Aorta (tissue), 5 donors: ENCODE measurements at places on chromosomes 5 and 9. TPM values are rescaled to one million over a fixed set of nuclear protein-coding genes. Genes with fewer than 3 reads are reported as not detected.
A peak's percentile ranks its signal among the peaks of the same experiment; 100 is the strongest.

DNA sequence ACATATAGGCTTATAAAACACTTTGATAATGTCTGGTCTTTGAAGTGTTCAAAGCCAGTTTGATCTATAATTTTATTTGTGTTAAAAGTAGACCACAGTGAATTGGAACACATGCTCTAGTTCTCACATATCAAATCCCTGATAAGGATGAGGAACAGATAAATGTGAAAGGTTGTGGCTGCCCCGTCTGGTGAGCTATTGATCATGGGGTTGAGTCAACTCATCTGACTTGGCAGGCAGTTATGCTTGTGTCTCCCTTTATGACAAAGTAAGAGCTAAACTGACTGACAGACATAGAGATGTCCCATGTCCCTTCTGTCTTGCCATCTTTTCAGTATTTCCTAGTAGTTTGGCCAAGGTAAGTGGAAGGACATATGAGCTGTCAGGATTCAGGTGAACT lies 2.9 kb upstream of the ERMP1 start:
- H3K4me3 ChIP-seq: no peak overlapping the region
- H3K4me1 ChIP-seq: peaks cover under 1% of the 10 kb centered on the region
- no peaks in the 10 kb centered on the region for H3K27me3 ChIP-seq
- DNase-seq: no peak
- H3K36me3 ChIP-seq: no peaks in the 10 kb centered on the region

GRCh38 chr5:170475294-170476000 lies 28.4 kb upstream of the KCNIP1 start:
- no peak overlapping the region for H3K4me3 ChIP-seq
- H3K27me3 ChIP-seq: no peaks in the 10 kb centered on the region
- no peak overlapping the region for H3K27ac ChIP-seq
- no peaks in the 10 kb centered on the region for H3K4me1 ChIP-seq
- H3K36me3 ChIP-seq: no peaks in the 10 kb centered on the region

DNA sequence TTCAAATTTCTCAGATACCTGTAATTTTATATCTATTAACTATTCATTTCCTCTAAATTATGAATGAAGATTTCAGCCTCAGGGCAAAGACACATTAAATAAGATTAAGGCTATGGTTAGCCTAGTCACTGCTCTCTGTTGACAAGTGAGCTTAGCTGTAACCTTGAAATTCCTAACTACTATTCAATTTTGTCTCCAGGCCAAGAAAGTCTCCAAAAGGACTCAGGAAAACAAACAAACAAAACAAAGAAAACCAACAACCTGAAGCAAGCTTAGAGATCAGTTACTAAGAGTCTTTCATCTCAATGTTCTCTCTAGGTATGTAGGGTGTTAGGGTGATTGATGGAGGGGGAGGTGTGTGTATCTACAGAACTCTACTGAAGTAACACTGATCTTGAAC lies 9.6 kb upstream of the CTNNAL1 start:
- H3K36me3 ChIP-seq: peaks cover 2% of the 10 kb centered on the region
- no peak overlapping the region for H3K27ac ChIP-seq
- no peak for DNase-seq
- H3K27me3 ChIP-seq: no peaks in the 10 kb centered on the region
- no peaks in the 10 kb centered on the region for H3K4me1 ChIP-seq
- H3K4me3 ChIP-seq: no peak overlapping the region

DNA sequence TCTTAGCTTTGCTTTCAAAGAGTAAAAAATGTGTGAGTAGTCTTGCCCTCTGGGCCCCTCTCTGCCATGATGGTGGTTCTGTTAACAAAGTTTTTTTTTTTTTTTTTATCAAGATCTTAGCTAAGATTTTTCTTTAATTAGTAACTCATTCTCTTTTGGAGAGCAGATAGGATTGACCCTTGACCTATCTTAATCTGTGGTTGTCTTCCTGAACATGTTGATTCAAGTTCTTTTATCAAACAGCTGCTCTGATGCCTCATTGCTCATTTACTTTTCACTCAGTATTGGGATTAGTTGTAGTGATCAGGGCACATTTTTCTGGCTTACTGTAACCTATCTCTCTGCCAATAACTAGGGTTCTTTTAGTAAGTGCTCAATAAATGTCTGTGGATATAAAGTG lies 106.3 kb downstream of the PCSK5 start:
- no peaks in the 10 kb centered on the region for H3K36me3 ChIP-seq
- H3K4me1 ChIP-seq: peaks cover 3% of the 10 kb centered on the region
- no peak overlapping the region for H3K4me3 ChIP-seq
- no peaks in the 10 kb centered on the region for H3K27me3 ChIP-seq

GRCh38 chr9:105331755-105332154 lies 87.3 kb downstream of the SLC44A1 start:
- H3K36me3 ChIP-seq: peaks cover 4% of the 10 kb centered on the region
- no peak overlapping the region for H3K27ac ChIP-seq
- DNase-seq: no peak
- H3K27me3 ChIP-seq: no peaks in the 10 kb centered on the region
- peaks cover 3% of the 10 kb centered on the region for H3K4me1 ChIP-seq

Gene SPINK6
- total RNA-seq: not detected

Gene PPP3R2
- total RNA-seq: not detected

Gene PCDHB2
- total RNA-seq: 4.1 TPM

Gene SPATA31A3
- total RNA-seq: not detected

Gene REEP2
- 19.2 TPM for total RNA-seq

DNA sequence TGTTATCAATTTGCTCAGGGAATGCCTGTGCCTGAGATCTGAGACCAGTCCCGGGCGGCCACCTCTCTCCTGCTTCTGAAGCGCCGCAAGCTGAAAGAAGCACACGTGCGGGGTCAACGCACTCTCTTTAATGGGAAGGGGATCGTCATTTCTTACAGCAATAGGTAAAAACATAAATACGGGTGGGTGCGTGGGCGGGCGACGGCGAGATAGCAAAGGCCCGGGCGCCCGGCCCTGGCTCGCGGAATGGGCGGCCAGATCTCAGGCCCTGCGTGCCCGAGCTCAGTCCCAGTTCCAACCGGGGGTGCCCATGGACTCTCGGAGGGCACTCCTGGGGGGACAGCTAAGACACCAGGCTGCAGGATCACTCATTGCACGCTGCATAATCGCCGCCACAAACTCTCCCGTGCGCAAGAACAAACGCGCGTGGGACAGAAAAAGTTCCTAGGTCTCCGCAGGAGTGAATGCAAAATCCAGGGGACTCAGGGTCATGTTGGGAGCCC lies 3.0 kb downstream of the NKX2-5 start:
- no peak overlapping the region for H3K4me3 ChIP-seq
- H3K36me3 ChIP-seq: no peaks in the 10 kb centered on the region
- no peaks in the 10 kb centered on the region for H3K27me3 ChIP-seq
- no peaks in the 10 kb centered on the region for H3K4me1 ChIP-seq

Gene GMCL2
- total RNA-seq: not detected

DNA sequence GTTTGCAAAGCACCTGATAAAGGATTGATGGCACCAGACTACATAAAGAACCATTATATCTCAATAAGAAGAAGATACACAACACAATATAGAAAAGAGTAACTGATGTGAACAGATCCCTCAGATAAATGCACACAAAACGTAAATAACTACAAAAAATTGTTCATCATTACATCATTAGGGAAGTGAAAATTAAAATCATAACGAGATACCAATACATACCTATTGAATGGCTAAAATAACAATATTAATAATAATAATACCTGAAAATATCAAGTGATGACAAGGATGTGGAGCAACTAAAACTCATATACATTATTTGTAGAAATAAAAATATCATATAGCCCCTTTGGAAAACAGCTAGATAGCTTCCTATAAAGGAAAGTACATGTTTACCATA lies 469.5 kb downstream of the DMRTA1 start:
- H3K36me3 ChIP-seq: no peaks in the 10 kb centered on the region
- no peak overlapping the region for H3K27ac ChIP-seq
- DNase-seq: no peak

Gene TAF11L5
- total RNA-seq: not detected

Gene NR2F1
- total RNA-seq: 27.0 TPM

Gene QSOX2
- total RNA-seq: 7.9 TPM

GRCh38 chr5:136251502-136252169 lies 58.7 kb upstream of the SMIM32 start:
- no peak overlapping the region for H3K4me3 ChIP-seq
- H3K36me3 ChIP-seq: no peaks in the 10 kb centered on the region
- no peaks in the 10 kb centered on the region for H3K27me3 ChIP-seq
- no peak for DNase-seq

Gene OBP2B
- total RNA-seq: not detected

GRCh38 chr9:99092643-99093491 lies 12.0 kb upstream of the TGFBR1 start:
- no peak overlapping the region for H3K27ac ChIP-seq
- no peaks in the 10 kb centered on the region for H3K27me3 ChIP-seq
- H3K4me1 ChIP-seq: no peaks in the 10 kb centered on the region
- H3K36me3 ChIP-seq: no peaks in the 10 kb centered on the region
- H3K4me3 ChIP-seq: no peak overlapping the region

GRCh38 chr9:72907421-72907820 lies 45.4 kb downstream of the ALDH1A1 start:
- no peak overlapping the region for H3K27ac ChIP-seq
- H3K4me3 ChIP-seq: no peak overlapping the region
- no peaks in the 10 kb centered on the region for H3K27me3 ChIP-seq
- no peak for DNase-seq
- H3K36me3 ChIP-seq: no peaks in the 10 kb centered on the region

DNA sequence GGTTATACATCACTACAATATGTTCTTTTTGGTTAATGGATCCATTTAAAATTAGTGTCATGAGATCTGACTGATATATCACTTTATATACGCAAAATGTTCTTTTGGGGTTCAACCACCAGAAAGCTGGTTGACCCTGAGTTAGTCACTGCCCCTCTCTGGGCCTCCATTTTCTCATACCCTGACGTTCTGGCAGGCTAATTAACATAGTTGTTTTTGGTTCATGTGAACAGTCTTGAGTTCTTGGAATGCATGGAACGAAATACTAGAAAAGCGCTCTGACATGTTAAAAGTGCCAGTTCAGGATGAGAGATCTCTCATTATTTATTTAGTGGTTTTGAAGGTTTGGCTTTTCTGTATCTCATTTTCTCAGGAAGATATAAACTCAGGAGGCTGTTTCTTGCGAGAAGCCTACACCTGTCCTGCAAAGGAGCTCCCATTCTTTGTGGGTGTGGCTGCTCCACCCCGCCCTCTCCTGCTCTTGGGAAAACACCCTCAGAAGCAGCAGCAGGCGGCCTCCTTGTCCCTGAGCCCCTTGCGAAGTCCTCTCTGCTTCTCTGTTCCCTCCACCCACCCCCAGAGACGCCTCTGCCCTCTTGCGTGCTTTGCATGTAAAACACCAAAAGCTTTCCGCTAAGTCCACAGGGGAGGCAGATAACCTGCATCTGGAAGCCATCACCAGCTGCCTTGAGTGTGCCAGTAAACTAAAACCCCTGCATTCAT lies 302.4 kb upstream of the PANK3 start:
- peaks cover 2% of the 10 kb centered on the region for H3K36me3 ChIP-seq
- H3K4me3 ChIP-seq: no peak overlapping the region
- H3K27ac ChIP-seq: no peak overlapping the region

DNA sequence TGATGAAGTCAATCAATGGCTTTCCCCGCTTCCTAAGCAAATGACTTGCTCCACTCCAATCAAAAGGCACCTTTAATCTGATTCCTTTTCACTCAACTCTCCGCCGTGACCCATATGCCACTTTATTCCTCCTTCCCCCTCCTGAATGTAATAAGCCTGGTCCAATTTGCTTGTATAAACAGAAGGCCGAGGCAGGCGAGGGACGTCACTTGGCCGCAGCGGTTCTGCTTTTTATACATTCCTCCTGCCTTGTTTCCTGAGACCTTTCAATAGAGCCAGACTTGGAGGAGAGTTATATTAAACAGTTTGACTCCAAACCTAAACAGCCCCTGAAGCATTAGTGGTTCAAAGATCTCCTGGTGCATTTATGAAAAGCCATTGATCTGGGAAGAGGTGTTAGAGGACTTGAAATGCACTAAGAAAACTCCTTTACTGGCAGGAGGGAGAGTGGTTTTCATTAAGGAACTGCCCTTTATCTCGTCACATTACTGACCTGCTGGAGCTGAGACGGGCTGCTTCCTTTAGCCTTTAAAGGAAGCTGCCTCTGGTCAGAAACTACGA lies 273.4 kb downstream of the SLIT3 start:
- H3K36me3 ChIP-seq: no peaks in the 10 kb centered on the region
- peaks cover 8% of the 10 kb centered on the region for H3K4me1 ChIP-seq
- no peaks in the 10 kb centered on the region for H3K27me3 ChIP-seq
- H3K27ac ChIP-seq: peak overlapping the region; percentile 73

GRCh38 chr5:150612405-150612804 lies 28.1 kb upstream of the SYNPO start:
- no peaks in the 10 kb centered on the region for H3K4me1 ChIP-seq
- no peak overlapping the region for H3K4me3 ChIP-seq
- no peak for DNase-seq

DNA sequence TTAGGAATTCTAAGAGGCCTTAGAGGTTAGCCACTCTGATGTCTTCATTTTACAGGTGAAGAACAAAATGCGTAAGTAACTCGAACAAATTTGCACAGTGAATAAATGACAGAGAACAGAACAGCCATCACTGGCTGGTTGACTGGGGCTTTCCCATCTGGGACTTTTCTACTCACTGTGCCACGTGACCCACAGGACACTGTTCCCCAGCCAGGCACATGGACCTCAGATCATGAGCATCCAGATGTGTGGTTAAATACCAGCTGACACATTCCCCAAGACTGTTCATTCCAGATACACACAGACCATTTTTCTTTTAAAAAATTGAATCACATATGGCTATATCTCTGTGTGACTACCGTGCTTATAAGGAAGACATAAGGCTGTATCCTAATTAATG lies 25.8 kb upstream of the MED10 start:
- no peaks in the 10 kb centered on the region for H3K4me1 ChIP-seq
- no peaks in the 10 kb centered on the region for H3K27me3 ChIP-seq
- H3K4me3 ChIP-seq: no peak overlapping the region
- no peaks in the 10 kb centered on the region for H3K36me3 ChIP-seq

GRCh38 chr5:86979811-86980411 lies 287.8 kb upstream of the RASA1 start:
- H3K36me3 ChIP-seq: no peaks in the 10 kb centered on the region
- H3K4me3 ChIP-seq: no peak overlapping the region
- no peaks in the 10 kb centered on the region for H3K27me3 ChIP-seq
- DNase-seq: no peak
- H3K27ac ChIP-seq: no peak overlapping the region

DNA sequence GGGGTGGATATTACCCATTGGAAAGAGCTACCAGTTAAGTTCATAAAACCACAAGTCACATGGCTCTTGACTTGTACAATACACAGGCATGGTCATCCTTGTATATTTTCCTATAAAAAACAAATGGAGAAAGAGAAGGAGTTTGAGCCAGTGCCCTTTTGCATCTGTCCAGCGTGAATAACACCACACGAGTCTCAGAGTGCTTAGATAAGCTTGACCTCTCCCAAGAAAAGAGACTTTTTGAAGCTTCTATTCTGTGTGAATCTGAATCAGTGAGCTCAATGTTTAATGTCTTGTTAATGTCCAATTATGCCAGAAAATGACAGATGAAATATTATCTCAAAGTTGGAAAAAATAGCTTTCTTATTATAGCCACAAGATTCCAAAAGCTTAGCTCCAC lies 30.9 kb upstream of the LPAR1 start:
- DNase-seq: no peak
- H3K27me3 ChIP-seq: no peaks in the 10 kb centered on the region
- H3K4me1 ChIP-seq: no peaks in the 10 kb centered on the region
- no peak overlapping the region for H3K4me3 ChIP-seq
- H3K27ac ChIP-seq: no peak overlapping the region
- no peaks in the 10 kb centered on the region for H3K36me3 ChIP-seq
